ENCODE measurements at places on chromosomes 5 and 9. TPM values are rescaled to one million over a fixed set of nuclear protein-coding genes. Genes with fewer than 3 reads are reported as not detected.

The ZFP2 gene
- 0.35 TPM for total RNA-seq

The HSD17B3 gene
- not detected for total RNA-seq

The BRINP1 gene
- total RNA-seq, result not detected

DNA sequence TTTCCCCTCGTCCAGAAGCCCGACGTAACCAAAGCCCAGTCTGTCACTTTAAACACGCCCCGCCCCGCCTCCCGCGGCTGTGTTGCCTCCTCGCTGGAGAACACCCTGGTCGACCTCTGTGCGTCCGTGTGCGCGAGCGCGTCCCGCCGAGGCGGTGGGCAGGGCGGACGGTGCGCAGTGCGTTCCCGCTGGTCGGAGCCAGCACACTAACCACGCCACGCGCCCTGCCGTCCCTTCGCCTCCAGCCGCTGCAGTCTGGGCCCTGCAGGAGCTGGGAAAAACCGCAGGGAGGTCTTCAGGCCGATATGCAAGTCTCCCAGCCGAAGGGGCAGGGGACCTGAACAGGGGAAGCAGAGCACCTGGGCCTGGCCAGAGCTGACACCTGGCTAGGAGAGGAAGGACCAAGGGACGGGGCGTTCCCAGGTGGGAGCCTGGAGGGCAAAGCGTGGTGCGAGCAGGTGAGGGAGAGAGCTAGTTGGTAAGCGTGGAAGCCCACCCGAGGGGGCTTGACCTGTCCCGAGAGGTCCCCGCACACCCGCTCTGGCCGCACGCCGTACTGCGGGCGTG, 1.3 kb upstream of the PHPT1 start:
- H3K4me3 ChIP-seq, result peak overlapping the region; percentile 97
- peak overlapping the region; percentile 87 for H3K27ac ChIP-seq
- H3K27me3 ChIP-seq, result no peaks in the 10 kb centered on the region
- H3K36me3 ChIP-seq, result peaks cover 1% of the 10 kb centered on the region
- DNase-seq, result peak; percentile 89

DNA sequence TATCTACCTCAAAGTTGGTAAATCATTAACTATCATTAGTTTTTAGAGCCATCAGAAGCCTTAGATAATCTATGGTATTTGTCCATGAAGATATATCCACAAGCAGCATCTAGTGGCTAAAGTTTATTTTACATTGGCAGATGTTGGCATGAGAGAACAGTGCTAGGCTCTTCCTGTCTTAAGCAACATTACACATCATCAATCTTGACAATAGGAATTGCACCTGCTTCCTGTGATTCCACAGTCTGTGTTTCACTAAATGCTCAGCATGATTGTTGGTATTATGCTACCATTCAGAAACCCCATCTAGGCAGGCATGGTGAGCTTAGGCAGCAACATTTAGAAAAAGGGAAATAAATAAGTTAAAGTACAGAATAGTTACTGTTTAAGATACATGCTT, 246.6 kb downstream of the SLCO4C1 start:
- H3K4me1 ChIP-seq, result no peaks in the 10 kb centered on the region
- H3K4me3 ChIP-seq, result no peak overlapping the region
- H3K27me3 ChIP-seq, result no peaks in the 10 kb centered on the region

GRCh38 chr5:138490648-138491283, 25.5 kb downstream of the EGR1 start:
- peaks cover 44% of the 10 kb centered on the region for H3K4me1 ChIP-seq
- no peak overlapping the region for H3K4me3 ChIP-seq
- no peaks in the 10 kb centered on the region for H3K27me3 ChIP-seq
- H3K36me3 ChIP-seq, result no peaks in the 10 kb centered on the region
- H3K27ac ChIP-seq, result no peak overlapping the region
- DNase-seq, result no peak

- H3K27me3 ChIP-seq, result no peaks in the 10 kb centered on the region
- H3K36me3 ChIP-seq, result no peaks in the 10 kb centered on the region
- H3K27ac ChIP-seq, result no peak overlapping the region
- no peaks in the 10 kb centered on the region for H3K4me1 ChIP-seq
- H3K4me3 ChIP-seq, result no peak overlapping the region
Observed at GRCh38 chr5:36403632-36404311, 102.1 kb upstream of the RANBP3L start.

- DNase-seq, result no peak
- H3K27ac ChIP-seq, result no peak overlapping the region
- no peaks in the 10 kb centered on the region for H3K36me3 ChIP-seq
Observed at GRCh38 chr5:72013766-72014624, 93.3 kb upstream of the MAP1B start.
